ENCODE measurements at places on chromosomes 4 and X.

- DNase-seq, result no peak
Measured at GRCh38 chr4:61301271-61301670, 101.1 kb downstream of the ADGRL3 start.

GRCh38 chr4:15749001-15749400, 29.1 kb upstream of the CD38 start:
- no peak for DNase-seq

GRCh38 chr4:183533698-183534097, 28.8 kb downstream of the ING2 start:
- no peak for DNase-seq

GRCh38 chrX:18973527-18974192, 10.3 kb downstream of the PHKA2 start:
- DNase-seq, result no peak

DNA sequence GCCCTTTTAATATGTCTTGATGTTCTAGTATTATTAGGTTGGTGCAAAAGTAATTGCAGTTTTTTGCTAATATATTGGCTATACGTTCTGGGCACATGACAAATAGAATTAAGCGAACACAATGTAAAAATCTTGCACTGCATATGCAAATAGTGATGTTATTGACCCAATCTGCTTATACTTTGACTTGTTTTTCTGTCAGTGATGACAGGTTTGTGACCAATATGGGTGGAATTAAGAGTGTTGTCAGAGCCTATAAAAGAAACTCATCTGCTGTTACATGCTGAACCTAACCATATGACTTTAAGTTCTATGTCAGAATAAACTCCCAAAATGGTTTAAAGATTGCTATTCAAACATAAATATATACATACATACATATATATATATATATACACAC, 30.7 kb upstream of the HPGD start:
- no peak for DNase-seq

DNA sequence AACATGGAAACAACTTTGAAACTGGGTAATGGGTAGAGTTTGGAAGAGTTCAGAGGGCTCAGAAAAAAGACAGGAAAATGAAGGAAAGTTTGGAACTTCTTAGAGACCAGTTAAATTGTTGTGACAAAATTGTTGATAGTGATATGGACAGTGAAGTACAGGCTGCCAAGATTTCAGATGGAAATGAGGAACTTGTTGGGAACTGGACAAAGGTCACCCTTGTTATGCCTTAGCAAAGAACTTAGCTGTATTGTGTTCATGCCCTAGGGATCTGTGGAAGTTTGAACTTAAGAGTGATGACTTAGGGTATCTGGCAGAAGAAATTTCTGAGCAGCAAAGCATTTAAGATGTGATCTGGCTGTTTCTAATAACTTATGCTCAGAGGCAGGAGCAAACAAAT, 5.1 kb upstream of the ARL13A start:
- DNase-seq, result no peak

DNA sequence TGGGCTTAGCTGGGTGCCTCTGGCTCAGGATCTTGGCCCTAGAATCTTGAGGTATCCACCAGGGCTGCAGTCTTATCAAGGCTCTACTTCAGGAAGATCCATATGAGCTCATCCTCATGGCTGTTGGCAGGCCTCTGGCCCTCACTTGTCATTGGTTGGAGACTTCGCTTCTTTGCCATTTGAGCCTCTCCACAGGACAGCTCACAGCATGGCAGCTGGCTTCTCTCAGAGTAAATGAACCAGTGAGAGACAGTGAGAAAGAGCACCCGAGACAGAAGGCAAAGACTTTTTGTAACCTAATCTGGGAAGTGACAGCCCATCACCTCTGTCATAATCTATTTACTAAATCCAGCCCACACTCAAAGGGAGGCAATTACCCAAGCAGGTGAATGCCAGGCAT, 236.8 kb downstream of the GPAT3 start:
- no peak for DNase-seq

DNA sequence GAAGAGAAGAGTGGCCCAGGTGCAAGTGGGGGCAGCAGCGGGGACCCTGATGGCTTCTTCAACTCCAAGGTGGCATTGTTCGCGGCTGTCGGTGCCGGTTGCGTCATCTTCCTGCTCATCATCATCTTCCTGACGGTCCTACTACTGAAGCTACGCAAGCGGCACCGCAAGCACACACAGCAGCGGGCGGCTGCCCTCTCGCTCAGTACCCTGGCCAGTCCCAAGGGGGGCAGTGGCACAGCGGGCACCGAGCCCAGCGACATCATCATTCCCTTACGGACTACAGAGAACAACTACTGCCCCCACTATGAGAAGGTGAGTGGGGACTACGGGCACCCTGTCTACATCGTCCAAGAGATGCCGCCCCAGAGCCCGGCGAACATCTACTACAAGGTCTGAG, 11.4 kb downstream of the EFNB1 start:
- DNase-seq, result no peak

- peak; percentile 54 for DNase-seq
Measured at GRCh38 chr4:167774646-167775045, 317.7 kb upstream of the ANXA10 start.

- DNase-seq, result peak; percentile 89
Measured at GRCh38 chr4:152352622-152353116, 183.2 kb downstream of the FBXW7 start.

DNA sequence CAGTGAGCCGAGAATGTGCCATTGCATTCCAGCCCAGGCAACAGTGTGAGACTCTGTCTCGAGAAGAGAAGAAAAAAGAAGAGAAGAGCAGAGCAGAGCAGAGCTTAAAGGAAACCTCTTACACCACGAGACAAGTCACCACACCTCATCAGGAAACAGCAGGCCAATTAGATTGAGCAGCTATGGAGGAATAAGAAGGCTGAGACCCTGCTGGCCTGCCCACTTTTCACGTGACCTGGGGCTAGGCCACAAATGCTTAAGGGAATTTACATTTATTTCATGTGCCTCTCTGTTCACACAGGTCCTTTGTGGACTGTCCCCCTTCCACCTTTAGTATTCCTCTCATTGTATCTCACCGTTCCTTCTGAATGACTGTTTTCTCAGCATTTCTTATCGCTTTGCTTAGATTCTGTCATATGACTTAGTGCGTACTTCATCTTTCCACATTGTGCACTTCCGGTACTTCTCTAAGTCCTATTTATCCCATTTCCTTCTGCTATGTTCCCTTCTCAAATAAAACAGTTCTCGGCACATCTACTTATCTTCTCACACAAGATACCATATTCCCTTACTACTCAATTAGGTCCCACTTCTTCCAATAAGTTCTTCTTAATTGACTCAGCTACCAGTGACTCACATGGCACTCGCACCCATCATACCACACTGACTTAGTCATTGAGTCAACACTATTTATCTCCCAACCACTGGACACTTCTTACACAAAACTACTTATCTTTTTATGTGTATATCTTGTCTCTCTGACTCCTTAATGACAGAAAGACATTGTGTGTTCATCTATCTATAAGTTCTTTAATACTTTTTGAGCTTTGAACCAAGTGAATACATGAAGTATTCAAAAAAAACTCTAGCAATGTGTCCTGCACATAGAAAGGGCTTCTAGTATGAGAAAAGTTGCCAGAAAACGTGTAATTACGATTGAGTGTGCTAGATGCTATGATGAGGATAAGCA, 11.0 kb downstream of the CUL4B start:
- peak; percentile 89 for DNase-seq

DNA sequence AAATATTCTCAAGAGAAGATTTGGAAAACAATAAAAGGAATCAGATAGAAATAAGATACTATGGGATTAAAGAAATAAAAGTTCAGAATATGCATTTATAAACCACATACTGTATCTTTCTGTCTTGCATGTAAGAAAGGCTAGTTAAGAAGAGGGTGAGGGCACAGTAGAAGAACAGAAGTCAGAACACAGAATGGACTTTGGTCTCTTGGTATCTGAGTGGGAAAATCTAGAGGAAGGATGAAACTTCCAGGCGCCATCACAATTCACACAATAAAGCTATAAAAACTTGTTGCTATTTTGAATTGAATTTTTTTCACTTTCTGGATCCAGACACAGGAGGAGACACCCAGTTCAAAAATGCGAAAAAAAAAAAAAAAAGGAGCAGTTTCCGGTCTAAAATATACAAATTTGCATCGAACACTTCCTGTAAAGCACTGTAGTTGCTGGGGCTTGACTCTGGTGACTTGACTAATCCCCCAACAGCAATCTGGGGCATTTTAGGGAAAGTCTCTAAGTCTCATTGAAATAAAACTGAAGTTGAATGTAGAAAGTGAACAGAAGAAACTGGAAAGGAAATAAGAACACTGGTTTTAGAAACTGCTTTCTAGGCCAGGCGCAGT, 8.1 kb upstream of the NAAA start:
- no peak for DNase-seq

DNA sequence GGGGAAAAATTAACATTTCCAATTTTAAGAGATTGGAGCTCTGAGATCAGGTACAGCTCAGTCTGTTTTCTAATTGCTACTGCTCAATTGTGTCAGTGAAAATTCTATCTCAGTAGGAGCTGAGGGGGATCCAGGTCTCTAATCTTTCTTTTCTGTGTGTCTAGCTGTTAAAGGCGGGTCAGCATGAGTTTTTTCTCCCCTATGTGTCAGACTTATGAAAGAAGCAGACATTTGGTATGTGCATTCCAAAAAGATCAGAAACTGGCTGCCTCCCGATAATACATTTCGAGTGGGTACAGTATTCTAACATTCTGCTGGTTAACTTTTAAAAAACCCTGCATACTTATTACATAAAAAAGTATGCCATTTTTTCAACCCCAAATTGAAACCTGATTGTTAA, 72.4 kb downstream of the PCDH7 start:
- DNase-seq, result no peak

DNA sequence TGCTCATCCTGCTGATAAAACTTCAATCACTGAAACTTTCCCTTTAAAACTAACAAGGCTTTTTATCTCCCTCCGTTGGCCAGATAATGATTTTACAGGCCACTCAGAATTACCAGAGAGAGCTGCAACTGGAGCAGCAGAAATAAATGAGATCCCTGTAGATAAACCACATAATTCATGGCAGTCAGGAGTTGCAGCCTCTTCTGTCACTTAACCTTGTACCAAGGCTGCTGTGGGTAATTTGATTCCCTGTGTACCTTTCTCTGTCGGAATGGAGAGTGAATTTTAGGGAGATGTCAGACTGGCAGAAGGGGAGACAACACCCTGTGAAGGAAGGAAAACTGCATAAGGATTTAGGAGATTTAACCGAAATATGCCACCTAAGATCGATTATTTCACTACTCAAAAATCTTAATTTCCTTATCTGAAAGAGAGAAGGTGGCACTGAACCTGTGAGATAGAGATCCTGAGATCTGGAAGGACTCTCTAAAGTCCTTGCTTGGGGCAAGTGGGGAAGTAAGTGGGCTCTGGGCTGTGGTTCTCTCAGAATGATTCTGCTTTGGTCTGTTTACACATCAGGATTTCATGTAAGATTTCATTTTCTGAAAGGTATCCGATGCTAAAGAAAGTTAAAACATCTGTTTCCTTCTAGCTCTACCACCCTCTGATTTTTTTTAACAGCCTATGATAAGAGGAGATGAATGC, 14.3 kb upstream of the TSPAN5 start:
- no peak for DNase-seq

- DNase-seq, result no peak
Measured at GRCh38 chr4:38834570-38834969, 22.0 kb downstream of the TLR6 start.

GRCh38 chrX:110276778-110277177, 41.1 kb downstream of the AMMECR1 start:
- no peak for DNase-seq

DNA sequence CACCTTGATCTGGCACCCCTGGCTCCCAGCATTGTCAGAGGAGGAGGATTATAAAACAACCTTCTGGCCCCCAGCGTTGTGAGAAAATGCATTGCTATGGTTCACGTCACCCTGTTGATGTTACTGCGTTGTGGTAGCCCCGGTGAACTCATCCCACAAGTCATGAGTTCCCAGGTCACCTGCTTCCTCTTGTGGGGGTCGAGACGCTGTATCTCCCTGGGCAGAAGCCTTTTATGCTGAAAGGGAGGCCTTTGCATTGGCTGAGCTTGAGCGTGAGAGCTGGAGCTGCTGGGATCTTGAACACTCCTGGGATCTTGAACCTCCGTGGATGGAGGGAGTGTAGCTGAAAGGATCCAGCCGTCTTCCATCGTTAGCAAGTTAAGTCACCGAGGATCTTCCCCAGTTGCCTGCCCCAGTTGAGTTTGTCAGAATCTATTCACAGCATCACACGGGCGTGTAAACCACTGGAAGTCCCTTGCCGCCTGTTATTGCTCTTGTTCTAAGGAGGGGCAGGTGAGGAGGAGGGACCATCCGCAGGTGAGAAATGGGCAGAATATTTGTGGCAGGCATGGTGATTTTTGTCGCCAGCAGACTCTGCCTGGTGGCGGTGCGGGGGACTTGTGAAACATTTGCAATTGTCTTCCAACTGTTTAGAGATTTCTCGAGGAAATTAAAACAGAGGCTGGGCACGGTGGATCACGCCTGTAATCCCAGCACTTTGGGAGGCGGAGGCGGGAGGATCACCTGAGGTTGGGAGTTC, 299.9 kb downstream of the ASMT start:
- DNase-seq, result no peak

- DNase-seq, result no peak
Measured at GRCh38 chrX:44062840-44063239, 89.7 kb upstream of the NDP start.

DNA sequence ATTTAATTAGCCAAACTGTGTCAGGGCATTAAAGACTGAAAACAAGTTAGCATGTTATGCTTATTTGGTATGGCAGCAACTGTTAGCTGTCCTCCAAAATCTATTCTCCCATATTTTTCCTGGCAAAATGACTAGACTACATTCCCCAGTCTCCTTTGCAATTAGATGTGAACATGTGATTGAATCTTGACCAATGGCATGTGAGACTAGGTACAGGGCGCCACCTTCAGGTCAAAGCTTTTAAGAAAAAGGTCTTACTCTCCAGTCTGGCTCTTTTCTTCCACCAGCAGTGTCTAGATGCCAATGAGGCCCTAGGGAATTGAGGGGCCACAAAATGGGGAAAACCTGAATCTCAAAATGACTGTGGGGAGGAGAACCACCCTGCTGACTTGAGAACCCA, 408.2 kb downstream of the SMARCA1 start:
- DNase-seq, result no peak

- no peak for DNase-seq
Measured at GRCh38 chrX:38571058-38571457, 9.7 kb downstream of the TSPAN7 start.

DNA sequence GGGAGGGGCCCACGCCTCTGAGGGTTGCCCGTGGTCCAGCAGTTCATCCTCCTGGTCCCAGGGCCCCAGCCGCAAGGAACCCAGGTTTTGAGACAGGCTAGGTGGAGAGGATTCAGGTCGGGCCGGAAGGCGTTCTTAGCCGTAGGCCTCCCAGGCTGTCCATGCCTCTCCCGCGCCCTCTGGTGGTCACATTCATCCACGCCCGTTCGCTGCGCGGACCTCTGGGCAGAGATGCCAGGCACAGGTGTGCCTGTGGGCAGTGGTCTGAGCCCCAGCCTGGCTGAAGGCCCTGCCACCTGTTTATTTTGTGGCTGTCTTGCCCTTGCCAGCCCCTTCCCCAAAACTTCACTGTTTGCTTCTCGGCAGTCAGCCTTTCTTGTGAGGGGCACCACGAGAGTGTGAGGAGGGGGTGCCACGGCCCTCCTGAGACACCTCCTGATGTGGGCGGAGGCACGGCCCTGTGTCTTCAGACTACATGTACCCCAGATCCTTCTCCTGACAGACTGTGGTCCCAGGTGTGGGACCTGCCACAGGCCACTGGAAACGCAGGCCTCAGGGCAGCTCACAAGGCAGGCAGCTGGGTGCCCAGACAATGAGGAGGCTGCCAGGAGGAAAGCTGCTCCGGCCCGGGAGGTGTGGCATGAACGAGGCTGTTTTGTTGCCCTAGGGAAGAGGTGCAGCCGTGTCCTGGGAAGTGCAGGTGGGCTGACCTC, 5.0 kb downstream of the UVSSA start:
- peak; percentile 35 for DNase-seq
